ENCODE measurements at places on chromosomes 11 and 22. TPM values are rescaled to one million over a fixed set of nuclear protein-coding genes. Genes with fewer than 3 reads are reported as not detected.

Gene RBMXL2
- polyA plus RNA-seq = not detected

Gene FAM111A
- polyA plus RNA-seq = 27.4 TPM

Gene POLR2L
- 83.7 TPM for polyA plus RNA-seq

Gene SCGB1A1
- polyA plus RNA-seq = not detected

Gene KCTD14
- not detected for polyA plus RNA-seq

Gene MIOX
- not detected for polyA plus RNA-seq

Gene CHADL
- polyA plus RNA-seq = 0.10 TPM

Gene OR8D4
- polyA plus RNA-seq = not detected

Gene SMIM35
- 0.76 TPM for polyA plus RNA-seq

Gene PLEKHA7
- polyA plus RNA-seq = 4.3 TPM

Gene RFPL1
- polyA plus RNA-seq = not detected

Gene ANKK1
- not detected for polyA plus RNA-seq

Gene PPP1CA
- polyA plus RNA-seq = 774 TPM

Gene OR51B4
- polyA plus RNA-seq = not detected

Gene OR52I1
- polyA plus RNA-seq = 0.23 TPM

Gene SAA4
- polyA plus RNA-seq = not detected

Gene KCTD17
- 13.2 TPM for polyA plus RNA-seq

Gene LRRC74B
- polyA plus RNA-seq = not detected
